Caco-2 (cell line): ENCODE measurements at places on chromosomes 11 and 22. TPM values are rescaled to one million over a fixed set of nuclear protein-coding genes. Genes with fewer than 3 reads are reported as not detected.

Gene ACRV1
- not detected in 2 replicates for total RNA-seq

Gene SHISAL1
- total RNA-seq, result not detected in 2 replicates

Gene DERL3
- 4.4 and 5.4 TPM in 2 replicates for total RNA-seq

Gene MYBPC3
- not detected in 2 replicates for total RNA-seq

Gene TSGA10IP
- 0.79 TPM in 1 of 2 replicates, not detected in the other for total RNA-seq

Gene MRGPRX3
- not detected in 2 replicates for total RNA-seq

Gene SEPTIN3
- total RNA-seq, result 2.2 TPM in 2 replicates

Gene DLAT
- total RNA-seq, result 99.3 and 100.0 TPM in 2 replicates

Gene HTATIP2
- 82.1 and 87.9 TPM in 2 replicates for total RNA-seq

Gene CDC42EP2
- total RNA-seq, result 38.0 and 40.7 TPM in 2 replicates

Gene LRRC55
- not detected in 2 replicates for total RNA-seq

Gene TMEM86A
- total RNA-seq, result 0.19 and 0.25 TPM in 2 replicates

Gene RBM14
- total RNA-seq, result 160 and 173 TPM in 2 replicates

Gene CHEK2
- 34.0 and 38.0 TPM in 2 replicates for total RNA-seq

Gene SNRPD3
- total RNA-seq, result 202 and 217 TPM in 2 replicates

Gene KCNQ1OT1
- 7.5 and 8.2 TPM in 2 replicates for total RNA-seq

Gene ISX
- 4.7 and 5.6 TPM in 2 replicates for total RNA-seq
